ENCODE measurements at places on chromosomes 1 and 21. TPM values are rescaled to one million over a fixed set of nuclear protein-coding genes. Genes with fewer than 3 reads are reported as not detected.
A peak's percentile ranks its signal among the peaks of the same experiment; 100 is the strongest.

DNA sequence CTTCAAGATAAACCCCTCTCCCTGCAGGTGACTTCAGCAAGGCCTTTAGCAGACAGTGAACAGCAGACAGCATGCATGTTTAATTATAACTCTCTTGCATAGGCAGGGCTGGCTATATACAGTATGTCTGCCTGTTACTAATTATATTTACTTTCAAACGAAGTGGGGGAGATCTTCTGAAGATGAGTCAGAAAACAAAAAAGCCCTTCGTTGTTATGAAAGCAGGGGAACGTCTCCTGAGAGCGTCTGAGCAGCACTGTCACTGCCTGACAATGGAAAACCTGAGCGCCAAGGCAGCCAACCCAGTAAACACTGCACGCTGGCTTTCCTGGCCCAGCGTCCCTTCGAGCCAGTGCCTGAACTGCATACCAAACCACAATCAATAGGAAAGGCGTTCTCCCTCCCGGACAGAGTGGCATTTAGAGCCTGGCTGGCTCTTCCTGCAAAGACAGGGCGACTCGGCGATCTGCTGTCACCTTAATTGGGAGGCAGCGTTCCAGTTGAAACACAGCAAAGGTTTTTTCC is 54.1 kb downstream of the TOMM20 start:
- DNase-seq, result peak; percentile 75

GRCh38 chr1:16175610-16176553 is 20.0 kb upstream of the EPHA2 start:
- DNase-seq, result peak; percentile 86

- DNase-seq, result no peak
Observed at GRCh38 chr1:53277326-53277725, 39.0 kb upstream of the MAGOH start.

DNA sequence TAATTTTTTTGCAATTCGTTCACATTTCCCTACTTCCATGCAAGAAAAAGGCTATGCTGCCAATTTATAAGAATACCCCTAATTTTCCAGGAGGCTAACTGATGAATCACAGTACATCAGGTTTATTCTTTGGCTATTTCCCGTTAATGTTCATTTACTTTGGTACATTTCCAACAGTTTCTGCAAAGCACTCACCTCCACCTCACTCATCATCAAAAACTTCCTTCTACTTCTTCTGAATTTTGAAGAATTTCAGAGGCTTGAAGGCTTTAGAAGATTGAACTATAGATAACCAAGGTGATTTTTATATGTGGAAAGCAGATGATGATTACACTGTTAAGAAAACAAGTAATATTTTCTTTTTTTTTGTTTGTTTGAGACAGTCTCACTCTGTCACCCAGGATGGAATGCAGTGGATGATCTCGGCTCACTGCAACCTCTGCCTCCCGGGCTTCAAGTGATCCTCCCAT is 60.5 kb upstream of the HP1BP3 start:
- peak; percentile 59 for DNase-seq

DNA sequence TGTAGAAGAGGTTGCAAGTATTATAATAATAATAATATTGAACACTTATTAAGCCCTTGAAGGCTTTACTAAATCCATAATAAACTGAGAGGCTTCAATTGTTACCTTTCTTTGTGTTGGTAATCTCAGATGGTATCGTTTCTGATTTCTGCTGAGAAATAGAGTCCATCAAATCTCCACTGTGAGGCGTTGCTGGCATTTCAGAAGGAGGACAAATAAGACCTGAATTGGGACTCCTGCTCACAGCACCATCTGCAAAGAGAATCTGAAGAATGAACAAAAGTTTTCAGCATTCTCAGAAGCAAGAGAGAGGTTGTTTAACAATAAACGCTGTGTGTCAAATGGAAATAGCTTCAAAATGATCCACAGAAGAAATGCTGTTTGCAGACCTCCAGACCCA is 93.7 kb downstream of the WDR3 start:
- no peak for DNase-seq

GRCh38 chr1:94056171-94056570 is 64.8 kb downstream of the ABCA4 start:
- no peak for DNase-seq

GRCh38 chr21:41677671-41678015 is 89.2 kb downstream of the RIPK4 start:
- DNase-seq, result no peak

DNA sequence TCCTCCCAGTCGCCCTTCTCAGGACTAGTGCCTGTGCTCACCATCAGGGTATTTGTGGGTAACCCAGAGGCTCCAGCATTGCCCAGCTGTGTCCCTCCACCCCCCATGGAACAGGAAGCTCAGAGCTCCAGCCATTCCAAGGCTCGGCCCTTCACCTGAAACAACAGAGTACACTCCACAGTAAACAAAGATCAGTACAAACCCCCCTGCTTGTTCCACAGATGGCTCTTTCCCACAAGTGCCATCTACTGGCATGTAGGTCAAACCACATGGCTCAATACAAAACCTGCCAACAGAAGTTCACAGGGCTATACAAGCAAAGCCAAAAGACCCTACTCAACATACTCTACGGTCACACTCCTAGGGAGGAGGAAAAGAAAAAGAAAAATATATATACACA is 258.7 kb downstream of the AGBL4 start:
- DNase-seq, result peak; percentile 3

DNA sequence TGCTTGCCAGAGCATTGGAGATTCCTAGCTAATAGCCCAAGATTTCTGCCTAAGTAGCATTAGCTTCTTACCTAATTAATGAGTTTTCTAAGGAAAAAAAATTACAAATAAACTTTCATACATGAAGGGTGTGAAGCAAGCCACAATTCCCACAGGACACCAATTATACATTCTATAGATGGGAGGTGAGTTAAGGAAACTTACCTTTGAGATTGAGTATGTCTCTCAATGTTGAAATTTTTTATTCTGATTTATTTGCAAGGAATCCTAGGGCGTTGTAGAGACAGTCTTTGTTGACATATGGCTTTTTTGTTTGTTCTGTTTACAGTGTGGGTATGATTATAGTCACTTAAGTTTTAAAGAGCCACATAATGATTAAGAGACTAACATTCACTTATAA is 313.0 kb downstream of the RYR2 start:
- no peak for DNase-seq

DNA sequence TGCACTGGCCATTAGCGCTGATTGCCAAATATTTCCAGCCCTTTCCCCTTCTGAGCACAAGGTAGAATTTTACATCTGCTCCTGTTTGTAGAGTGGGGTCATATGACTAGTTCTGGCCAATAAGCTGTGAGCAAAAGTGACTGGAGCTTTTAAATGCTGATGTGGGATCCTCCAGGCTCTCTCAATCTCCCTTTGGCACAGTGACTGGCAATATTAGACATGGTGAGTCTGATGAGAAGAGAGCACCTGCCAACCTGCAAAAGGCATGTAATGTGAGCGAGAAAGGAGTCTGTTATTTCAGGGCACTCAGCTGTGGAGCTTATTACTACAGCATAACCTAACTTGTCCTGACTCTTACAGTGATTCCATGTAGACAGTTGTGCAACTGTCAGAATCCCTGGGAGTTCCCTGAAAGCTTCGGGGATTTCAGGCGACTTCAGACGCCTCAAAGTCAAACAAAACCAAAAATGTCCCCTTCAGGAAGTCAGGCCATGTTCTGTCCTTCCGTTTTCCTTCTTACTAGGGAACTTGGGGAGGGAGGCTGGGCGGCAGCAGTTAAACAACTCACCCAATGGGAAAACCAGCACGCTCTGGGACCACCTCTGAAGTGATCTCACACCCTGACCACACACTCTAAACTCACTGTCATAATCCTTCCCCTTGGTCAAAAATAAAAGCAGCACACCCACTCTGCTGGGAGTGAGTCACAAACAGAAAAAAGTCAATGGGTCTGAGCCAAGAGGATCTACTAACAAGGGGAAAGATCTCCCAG is 3.6 kb upstream of the RASSF5 start:
- DNase-seq, result peak; percentile 69

DNA sequence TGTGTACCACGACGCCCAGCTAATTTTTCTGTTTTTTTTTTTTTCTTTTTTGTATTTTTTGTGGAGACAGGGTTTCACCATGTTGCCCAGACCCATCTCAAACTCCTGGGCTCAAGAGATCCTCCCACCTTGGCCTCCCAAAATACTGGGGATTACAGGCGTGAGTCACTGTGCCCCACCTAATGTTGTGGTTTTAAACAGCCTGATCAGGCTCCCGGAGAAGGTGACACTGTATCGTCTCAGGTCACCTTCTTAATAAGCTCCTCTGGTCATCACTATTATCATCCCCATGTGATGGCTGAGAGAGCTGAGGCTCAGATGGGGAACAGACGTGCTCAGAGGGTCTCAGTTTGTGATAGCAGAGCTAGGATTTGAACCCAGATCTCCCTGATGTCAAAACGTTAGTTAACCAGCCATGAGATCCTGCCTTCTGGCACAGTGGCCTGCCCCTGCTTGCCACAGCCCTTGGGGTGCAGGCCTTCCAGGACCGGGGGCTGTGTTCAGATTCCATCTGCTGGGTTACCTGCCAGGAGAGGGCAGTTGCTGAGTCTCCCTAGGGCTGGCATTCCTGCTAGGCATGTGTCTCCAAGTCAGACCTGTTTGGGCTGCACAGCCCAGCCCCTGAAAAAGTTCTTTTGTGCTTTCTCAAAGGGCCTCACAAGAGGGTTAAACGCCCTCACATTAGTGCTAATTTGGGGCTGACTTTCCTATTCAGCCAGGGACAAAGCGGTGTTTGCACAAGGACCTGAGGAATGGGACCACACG is 32.7 kb upstream of the GRHL3 start:
- no peak for DNase-seq

DNA sequence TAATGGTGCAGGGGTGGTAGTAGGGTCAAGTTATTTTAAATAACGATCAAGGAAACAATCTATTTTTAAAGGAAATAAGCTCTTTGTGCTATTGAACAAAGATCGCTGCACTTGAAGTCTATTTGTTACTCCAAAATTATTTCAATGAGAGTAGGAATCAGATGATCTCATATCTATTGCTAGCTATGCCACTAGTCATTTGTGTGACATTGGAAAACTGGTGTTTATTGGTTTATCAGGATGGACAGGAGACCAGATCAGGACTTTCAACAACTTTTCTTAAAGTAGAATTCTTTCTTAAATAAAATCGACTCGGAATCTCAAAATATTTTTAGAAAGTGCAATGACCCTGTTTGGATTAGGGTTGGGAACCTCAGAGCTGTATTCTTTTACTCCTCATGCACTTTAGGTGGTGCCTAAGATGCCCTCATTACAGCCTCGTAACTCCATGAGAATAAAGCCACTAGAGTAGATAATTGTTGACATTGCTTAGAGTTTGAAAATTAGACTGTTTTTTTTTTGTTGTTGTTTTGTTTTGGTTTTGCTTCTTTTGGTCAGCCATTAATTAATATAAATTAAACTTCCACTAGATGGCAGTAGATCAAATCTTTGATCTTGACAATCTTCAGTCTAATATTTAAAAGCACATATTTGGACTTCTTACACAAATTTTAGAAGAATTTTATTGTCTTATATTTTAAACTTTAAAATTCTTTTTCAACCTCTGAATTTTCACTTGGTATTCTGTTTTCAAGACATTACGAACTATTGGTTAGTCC is 352.4 kb downstream of the USP25 start:
- peak; percentile 46 for DNase-seq

DNA sequence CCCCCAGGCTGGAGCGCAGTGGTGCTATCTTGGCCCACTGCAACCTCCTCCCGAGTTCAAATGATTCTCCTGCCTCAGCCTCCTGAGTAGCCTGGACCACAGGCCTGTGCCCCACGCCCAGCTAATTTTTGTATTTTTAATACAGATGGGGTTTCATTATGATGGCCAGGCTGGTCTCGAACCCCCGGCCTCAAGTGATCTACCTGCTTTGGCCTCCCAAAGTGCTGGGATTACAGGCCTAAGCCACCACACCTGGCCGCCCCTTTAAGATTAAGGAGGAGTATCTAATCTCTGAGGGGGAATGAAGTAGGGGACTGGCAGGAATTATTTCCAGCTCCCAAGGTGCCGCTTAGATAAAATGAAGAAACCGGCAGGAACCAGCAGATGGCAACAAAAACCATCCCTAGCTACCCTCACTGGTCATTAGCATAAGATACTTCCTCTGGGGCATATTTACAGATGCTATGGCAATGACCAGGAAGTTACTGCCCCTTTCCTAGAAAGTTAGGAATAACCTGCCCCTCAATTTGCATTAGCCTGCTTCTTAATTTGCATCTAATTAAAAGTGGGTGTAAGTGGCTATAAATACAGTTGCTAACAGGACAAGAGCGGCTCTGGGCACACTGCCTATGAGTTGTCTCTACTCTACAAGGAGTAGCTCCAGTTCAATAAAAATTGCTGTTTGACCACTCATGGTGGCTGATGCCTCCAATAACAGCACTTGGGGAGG is 7.1 kb upstream of the NSUN4 start:
- peak; percentile 46 for DNase-seq

DNA sequence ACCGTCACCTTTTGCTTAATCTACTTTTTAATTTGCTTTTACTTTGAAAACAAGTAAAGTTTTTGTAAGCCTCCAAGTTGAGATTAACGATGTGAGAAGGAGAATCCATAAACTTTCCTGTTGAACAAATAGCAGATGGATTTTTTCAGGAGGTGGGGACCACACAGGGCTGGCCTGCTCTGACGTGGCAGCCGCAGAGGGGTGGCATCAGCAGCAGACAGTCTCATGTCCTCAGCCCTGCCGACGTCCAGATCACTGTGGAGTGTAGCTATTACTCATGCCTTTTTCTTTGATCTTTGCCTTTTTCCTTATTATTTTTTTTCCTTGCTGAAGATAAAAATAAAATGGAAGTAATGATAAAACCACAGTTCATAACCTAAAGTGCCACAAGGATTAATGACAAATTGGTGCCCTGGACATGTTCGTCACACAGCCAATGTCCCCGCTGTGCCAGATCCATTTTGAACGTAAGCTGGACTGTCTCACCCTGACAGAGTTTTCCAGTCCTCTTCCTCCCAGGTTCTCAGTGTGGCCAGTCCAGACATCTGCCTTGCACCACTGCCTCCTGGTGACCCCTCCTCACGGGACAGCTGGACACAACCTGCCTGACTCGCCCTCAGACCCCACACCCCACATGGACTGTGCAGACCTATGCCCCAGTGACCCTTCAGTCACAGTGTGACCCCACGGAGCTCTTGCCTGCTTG is 15.4 kb upstream of the ZBTB21 start:
- no peak for DNase-seq

DNA sequence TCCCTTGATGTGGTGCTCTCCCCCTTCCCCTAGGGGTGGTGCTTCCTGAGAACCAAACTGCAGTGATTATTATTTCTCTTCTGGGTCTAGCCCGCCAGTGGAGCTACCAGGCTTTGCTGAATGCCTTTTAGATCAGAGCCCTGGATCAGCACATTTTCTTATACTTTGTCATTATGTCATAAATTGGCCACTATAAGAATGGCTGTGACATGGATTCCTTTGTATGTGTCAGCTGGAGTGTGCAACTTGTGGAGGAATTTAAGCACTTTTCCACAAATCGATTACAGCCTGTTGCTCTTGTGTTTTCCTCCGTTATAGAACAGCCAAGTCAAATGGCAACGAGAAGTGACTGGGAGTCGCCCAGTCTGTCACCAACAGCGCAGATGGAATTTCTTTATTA is 273.3 kb downstream of the DUSP10 start:
- no peak for DNase-seq

ACTL8 gene
- not detected for total RNA-seq

RXFP4 gene
- total RNA-seq, result 0.19 TPM

PUM1 gene
- total RNA-seq, result 68.1 TPM

ECM1 gene
- 0.34 TPM for total RNA-seq

ZNF648 gene
- total RNA-seq, result not detected

LCE3B gene
- total RNA-seq, result not detected

CCDC27 gene
- total RNA-seq, result not detected

CASQ1 gene
- not detected for total RNA-seq

PRAMEF6 gene
- not detected for total RNA-seq

Measured in dermis blood vessel endothelial cell (primary cell).